Activated effector memory CD4-positive, alpha-beta T cell treated with Interleukin-2 at 50 U/mL for 16 hours (primary cell): ENCODE measurements at places on chromosomes 2 and 18.

DNA sequence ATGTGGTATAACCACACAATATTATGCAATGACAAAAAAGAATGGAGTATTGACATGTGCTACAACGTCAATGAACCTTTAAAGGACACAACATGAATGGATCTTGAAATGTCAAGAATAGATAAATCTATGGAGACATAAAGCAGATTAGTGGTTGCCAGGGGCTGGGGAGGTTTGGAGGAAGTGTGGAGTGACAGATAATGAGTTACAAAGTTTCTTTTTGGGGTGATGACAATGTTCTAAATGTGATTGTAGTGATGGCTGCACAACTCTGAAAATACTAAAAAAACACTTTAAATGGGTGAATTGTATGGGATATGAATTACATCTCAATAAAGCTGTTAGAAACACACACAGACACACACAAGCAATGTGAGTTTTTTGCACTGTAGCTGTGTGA, 37.4 kb upstream of the C1D start:
- no peak for DNase-seq

GRCh38 chr2:238879621-238880377, 31.9 kb downstream of the TWIST2 start:
- DNase-seq: no peak

GRCh38 chr2:70104231-70105111, 17.2 kb downstream of the PCBP1 start:
- no peak for DNase-seq

GRCh38 chr18:44771572-44771955, 90.9 kb downstream of the SETBP1 start:
- no peak for DNase-seq

- no peak for DNase-seq
Measured at GRCh38 chr2:157891643-157892041, 15.5 kb upstream of the ACVR1 start.

GRCh38 chr18:13309031-13309747, 90.6 kb downstream of the LDLRAD4 start:
- DNase-seq: no peak

GRCh38 chr2:197255543-197255942, 55.0 kb downstream of the ANKRD44 start:
- peak; percentile 51 for DNase-seq

DNA sequence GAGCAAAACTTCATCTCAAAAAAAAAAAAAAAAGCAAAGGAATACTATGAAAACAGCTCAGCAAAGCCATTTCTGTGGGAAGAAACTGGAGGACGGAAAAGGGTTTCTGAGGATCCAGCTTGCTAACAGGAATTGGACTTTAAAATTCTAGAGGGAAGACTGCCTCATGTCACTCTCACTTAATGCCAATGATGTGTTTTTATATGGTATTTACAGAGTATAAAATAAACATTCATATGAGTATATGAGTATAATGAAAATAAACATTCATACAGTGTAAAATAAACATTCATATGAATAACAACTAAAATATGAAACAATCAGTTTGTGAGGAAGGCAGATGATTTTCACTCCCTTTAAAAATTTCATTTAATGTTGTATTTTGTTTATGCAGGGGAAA, 43.9 kb downstream of the CHMP3 start:
- DNase-seq: no peak

- no peak for DNase-seq
Measured at GRCh38 chr2:163417596-163418337, 318.0 kb downstream of the FIGN start.
